GOT3 (cell line): ENCODE measurements at places on chromosomes 4 and X.

DNA sequence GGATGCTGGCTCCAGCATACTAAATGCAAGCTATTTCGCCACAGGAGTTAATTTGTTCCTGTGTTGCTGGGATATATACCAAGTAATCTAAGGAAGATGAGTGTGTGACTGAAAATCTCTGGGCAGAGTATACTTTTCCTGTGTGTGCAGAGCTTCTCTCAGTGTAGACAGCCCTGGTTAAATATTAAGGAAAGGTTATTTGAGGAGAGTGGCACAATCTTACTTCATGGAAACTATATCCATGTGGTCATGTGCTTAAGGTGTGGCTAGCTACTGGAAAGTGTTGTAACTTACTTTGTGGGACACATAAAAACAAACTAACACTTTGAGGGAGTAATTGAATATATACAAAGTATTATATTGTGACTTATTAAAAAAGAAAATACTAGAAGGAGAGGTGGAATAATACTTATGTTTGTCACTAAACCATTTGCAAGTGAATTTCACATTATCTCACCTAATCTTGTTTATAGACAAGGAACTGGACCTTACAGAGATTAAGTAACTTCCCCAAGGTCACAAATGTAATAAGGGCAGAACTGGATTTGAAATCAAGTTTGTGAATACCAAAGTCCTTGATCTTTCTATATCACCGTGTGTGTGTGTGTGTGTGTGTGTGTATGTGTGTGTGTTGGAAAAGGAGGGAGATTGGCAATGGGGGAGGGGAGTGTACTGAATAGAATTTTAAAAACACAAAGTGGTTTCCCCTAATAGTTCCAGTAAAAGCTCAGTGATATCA, 408.2 kb upstream of the NR3C2 start:
- no peak for DNase-seq

GRCh38 chr4:83258461-83258860, 26.1 kb downstream of the COQ2 start:
- no peak for DNase-seq

DNA sequence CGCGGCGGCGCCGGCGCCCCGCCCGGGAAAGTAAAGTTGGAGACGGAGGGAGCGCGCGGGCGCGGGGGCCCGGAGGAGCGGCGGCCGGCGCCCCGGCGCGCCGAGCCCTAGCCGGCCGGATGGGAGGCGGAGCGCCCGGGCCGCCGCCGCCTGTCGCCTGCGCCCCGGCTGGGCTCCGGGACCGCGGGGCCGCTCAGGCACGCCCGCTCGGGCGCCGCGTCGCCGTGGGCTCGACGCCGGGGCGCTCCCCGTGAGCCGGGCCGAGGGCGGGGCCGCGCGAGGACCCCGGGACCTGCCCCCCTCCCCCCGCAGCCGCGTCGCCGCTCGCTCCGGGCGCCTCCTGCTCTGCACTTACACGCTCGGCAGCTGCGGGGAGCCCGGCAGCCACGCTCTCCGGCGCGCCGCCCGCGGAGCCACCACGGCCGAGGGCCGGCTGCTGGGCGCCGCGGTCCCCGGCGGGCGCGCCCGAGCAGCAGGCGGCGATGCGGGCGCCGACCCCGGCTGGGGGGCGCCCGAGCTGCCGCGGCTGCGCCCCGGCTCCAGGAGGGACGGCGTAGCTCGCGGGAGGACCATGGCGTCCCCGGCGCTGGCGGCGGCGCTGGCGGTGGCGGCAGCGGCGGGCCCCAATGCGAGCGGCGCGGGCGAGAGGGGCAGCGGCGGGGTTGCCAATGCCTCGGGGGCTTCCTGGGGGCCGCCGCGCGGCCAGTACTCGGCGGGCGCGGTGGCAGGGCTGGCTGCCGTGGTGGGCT, at the start of gene ADRA2C:
TSS of gene ADRA2C (plus strand) at position 350 of the 749 bp plus-strand sequence. CDS start at position 572, 222 bp downstream.
- no peak for DNase-seq

GRCh38 chrX:120036704-120037103, 40.8 kb downstream of the RHOXF2B start:
- DNase-seq, result no peak

DNA sequence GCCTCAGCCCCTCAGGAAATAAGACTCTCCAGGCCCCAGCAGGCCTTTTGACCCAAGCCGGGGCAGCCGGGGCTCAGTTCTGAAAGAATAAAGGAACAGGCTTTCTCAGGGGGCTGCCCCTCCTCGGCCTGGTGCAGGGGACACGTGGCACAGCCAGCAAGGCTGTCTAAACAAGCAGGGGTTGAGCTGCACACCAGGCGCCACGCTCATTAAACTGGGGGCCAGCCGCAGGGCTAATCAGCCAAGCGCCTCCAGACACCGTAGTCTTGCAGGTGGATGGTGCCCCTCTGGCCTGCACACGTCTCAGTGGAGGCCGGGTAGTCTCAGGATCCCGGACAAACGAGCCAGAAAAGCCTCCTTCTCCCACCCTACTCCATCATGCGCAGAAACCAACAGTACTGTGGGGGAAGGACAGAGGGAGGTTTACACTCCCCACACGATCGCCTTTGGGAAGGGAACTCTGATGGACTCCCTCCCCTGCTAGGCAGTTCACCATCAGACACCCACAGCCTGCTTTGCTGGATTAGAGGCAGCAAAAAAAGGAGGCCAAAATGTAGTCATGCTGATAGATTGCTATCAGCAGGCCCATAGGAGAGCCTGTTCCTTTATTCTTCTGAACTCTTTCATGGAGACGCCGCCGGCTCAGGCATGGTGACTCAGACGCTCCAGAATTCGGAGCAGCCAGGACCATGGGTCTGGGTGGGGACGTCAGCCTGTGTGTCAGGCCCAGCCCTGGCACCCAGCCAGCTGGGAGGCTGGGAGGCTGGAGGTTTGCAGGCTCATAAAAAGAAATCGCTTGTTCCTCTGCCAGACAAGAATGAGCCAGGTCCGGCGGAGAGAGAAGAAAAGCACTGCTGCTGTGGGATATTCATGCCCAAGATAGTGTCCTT, 342.4 kb downstream of the BCOR start:
- peak; percentile 74 for DNase-seq

GRCh38 chrX:9821572-9821971, 35.3 kb downstream of the SHROOM2 start:
- no peak for DNase-seq

- no peak for DNase-seq
Observed at GRCh38 chrX:121191779-121192178, 144.4 kb downstream of the GLUD2 start.

DNA sequence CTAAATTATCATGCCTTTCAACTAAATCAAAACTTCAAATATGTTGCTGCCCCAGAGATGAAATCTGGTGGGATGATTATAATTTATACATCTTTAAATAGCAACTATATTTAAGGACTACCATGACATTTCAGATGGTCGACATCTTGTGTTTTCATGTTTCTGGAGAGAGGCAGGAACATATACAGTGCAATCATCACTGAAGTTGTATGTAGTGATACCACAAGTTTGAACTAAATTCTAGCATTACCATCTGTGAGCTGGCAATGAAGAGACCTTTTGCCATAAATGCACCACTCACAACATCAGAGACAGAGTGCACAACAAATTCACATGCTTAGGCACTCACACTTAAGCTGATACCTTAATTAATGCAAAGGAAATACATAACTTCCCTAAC, 196.4 kb upstream of the GPC4 start:
- no peak for DNase-seq

- DNase-seq, result no peak
Observed at GRCh38 chr4:159416073-159416472, 313.2 kb downstream of the RAPGEF2 start.

- no peak for DNase-seq
Observed at GRCh38 chr4:174461466-174462106, 60.7 kb downstream of the HPGD start.

- no peak for DNase-seq
Observed at GRCh38 chrX:112687189-112687691, 7.5 kb upstream of the LHFPL1 start.

- DNase-seq, result no peak
Observed at GRCh38 chr4:78518561-78518960, 33.0 kb upstream of the ANXA3 start.

DNA sequence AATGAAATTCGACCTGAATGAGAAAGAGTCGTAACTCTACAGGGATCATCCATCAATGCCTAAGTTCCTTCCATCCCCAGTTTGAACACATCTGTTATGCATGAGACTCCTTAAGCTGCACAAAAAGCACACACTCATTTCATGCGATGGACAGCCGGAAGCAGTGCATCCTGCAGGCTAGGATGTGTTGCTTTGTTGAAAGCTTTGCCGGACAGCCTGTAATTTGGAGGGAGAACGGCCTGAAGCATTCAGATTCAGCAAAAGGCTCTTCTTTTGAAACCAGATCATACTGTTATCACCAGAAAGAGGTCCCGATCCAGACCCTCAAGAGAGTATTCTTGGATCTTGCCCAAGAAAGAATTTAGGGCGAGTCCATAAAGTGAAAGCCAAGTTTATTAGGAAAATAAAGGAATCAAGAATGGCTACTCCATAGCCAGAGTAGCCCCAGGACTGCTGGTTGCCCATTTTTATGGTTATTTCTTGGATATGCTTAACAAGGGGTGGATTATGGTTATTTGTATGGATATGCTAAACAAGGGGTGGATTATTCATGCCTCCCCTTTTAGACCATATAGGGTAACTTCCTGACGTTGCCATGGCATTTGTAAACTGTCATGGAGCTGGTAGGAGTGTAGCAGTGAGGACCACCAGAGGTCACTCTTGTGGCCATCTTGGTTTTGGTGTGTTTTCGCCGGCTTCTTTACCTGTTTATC, 48.1 kb upstream of the DHRSX start:
- no peak for DNase-seq

- no peak for DNase-seq
Observed at GRCh38 chr4:8730159-8730558, 137.6 kb downstream of the CPZ start.

DNA sequence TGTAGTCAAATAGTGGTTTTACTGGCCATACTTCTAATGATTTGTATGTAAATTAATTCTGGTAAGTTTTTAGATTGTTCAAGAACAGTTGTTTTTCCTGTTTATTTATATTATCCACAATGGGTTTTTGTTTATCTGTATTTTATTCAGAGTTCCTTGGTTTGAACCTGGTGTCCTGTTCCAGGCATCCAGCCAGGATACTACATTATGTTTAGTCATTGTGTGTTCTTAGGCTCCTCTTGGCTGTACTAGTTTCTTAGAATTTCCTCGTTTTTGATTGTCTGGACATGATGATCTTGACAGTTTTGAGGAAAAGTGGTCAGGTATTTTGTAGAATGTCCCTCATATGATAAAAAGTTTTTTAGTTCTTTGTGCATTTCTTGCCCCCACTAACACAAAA, 7.8 kb downstream of the TIGD2 start:
- no peak for DNase-seq

DNA sequence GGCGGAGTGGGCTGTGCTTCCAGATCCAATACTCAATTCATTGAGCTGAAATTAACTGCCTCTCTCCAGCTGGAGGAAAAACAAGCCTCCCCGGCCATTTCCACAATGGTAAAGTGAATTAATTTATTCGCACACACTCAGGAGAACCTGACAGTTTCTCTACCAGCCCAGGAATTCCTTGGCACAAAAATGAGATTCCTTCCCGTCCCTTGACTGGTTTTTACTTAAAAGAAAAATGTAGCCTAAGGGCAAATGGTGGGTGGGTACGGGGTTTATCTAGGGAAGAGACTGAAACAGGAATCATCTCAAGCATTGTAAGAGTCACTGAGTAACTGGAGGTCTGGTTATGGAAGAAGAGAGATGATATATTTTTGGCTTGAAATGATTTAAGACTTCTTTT, 102.7 kb downstream of the VCX3A start:
- DNase-seq, result no peak

DNA sequence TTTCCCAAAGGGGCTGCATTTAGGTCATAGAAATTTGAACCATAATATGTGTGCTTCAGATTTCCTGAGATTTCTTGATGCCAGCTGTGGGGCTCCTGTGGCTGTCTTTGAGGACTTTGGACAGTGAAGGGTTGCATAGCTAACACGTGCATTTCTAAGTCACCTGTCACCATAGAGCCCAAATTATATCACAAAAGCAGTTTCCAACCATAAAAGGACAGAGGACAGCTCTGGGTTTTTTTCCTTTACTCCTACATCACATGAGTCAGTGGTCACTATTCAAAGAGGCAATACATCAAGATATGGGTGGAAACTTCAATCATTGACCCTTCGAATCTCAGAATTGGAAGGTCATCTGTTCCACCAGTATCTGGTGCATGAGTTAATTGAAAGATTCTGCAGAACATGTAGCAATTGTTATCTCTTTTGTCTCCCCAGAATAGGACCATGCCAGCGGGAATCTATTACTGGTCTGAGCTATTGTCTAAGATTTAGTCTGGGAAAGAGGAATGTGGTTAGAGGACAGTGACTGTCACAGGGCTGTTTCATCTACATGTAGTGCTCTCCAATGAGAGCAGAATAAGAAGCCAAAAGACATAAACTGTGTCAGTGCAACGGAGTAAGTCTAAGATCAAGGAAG, 133.5 kb downstream of the AASDH start:
- DNase-seq, result no peak

DNA sequence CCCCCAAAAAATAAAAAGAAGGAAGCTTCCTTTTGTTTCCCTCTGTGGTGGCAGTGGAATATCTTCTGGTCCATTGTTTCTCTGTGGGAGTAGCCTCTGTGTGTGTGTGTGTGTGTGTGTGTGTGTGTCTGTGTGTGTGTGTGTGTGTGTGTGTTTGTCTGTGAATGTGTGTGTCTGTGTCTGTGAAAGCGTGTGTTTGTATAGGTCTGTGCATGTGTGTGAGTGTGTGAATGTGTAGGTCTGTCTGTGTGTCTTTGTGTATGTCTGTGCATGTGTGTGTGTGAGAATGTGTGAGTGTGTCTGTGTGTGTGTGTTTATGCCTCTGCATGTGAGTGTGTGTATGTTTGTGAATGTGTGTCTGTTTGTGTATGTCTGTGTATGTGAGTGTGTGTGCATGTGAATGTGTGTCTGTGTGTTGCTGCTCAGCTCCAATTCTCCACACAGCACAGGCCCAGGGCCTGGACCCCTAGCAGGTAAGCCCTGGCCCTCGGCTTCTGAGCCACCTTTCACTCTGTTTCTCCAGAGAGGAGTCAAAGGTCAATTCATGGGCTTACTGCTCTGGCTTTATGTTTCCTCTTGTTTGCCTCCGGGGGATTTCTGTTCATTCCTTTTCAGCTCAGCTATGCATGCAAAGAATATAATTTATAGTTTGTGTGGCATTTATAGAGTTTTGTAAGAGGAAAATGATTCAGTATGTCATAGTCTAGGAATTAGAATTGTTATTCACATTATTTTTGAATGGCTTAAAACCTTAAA, 89.8 kb downstream of the UCHL1 start:
- DNase-seq, result no peak

DNA sequence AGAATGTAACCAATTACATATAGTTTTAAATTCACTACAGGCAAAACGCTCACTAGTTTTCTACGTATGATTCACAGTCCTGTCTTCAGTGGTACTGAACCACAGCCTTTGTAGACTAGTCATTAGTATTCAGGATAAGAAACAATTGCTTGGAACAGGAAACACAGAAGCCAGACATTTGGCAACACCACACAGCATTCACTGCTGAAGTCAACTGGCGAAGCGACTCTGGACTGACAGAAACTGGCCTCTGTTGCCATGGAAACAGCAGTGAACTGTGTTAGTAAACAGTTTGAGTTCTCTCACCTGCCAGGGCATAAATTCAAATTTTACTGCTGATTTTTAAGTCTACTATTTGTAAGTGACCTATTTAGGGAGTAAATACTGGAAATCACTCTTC, 57.6 kb downstream of the MAPK10 start:
- DNase-seq, result no peak

- DNase-seq, result no peak
Observed at GRCh38 chrX:23134136-23134535, 134.4 kb downstream of the DDX53 start.
